Stimulated activated CD4-positive, alpha-beta T cell treated with anti-CD3 and anti-CD28 coated beads, Interleukin-1b, Interleukin-23, amount 100 ng/mL, for 1 hour (primary cell): ENCODE measurements at places on chromosomes 4 and X.

DNA sequence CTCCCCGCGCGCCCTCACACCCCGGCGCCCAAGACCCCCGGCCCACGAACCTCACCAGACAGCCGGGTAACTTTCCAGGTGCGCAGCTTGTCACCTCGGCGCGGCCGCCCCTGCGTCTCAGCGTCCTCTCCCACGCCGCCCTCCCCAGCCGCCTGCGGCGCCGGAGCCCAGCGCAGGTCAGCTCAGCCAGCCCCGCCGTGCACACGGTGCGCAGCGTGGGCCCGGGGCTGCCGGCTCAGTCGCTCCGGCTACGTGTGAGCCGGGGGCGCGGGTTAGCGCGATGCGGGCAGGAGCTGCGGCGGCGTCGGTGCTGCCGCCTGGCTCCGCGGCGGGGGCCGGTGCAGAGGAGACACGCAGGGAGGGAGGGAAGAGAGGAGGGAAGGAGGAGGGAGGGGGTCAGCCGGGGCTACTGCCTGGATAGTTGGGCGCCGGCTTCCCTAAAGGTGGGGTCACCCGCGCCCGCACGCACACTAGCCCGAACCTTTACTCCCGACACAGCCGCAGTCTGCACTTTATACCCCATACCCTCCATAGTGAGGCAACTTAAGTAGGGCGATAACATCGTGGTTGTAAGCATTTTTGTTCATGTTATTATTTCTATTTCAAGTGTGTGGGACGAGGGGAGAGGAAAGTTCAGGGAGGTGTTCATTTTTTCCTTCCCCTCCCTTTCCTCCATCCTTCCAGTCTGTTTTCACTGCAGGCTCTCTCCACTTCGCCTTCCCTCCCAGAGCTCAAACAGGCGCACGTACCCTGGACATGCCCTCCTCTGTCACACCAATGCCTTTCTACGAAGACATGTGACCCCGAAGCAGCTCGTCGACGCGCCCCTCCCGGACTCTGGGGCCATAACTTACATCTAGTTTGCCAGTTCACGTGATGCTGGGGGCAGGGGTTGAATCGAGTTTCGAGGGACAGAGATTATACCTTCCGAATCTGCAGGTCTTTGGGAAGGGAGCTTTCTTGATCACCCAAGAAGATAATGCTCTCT, at the start of gene PRKG2:
Gene PRKG2, minus strand, starts transcription at position 342 of the 988 bp plus-strand sequence. CDS start 10,175 bp downstream, outside the sequence.
- DNase-seq = no peak

DNA sequence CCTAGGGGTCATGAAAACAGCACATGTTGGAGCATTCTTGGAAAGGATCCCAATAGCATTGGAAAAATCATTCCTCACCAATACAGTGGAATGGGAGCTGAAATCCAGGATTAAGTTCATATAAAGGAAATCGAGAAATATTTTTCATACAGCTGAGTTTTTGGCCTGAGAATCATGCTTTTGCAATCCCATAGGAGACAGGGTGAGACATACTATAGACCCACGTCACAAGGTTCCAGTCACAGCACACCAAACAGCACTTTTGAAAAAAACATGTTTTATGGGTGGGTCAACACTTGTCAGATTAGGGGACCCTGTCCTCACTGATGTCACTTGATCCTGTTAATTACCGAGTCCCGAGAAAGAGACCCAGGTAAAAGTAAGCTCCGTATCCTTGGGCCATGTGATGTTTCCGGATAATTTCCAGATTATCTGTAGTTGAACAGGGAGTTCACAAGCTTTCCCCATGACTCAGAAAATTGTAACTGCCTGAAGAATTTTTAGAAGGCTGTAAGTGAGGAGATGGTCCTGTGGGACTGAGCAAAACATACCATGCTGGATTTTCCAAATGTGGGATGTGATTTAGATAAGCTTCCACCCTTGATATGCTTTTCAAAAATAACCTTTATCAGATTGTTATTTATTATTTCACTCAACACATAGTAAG, 80.9 kb upstream of the TLR3 start:
- DNase-seq = no peak

DNA sequence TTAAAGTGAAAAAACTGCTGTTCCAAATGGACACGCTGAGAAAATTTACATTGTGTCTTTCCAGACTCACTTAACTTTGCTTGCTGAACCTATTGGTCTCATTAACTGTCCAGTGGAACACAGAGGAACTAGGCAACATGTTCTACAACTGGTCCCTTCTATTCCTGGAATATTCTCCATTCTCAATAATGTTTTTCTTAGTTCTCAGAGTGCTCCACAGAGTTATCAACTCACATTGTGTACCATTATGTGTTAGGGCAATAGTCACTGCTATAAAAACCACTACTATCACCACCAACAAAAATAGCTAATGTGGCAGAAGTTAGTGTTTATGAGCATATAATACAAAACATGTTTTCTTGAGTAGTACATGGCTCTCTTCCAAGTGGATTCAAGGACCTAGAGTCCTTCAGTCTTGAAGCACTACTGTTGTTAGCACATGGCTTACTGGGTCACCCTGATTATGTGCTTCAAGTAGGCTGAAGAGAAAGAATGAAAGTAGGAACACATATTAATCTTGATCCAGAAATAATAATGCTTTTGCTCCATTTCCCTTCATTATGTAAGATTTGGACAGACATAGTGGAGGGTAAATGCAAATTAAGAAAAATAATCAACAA, 865.3 kb upstream of the HS3ST1 start:
- DNase-seq = no peak

GRCh38 chrX:114611018-114611619, 27.2 kb downstream of the HTR2C start:
- DNase-seq = no peak

DNA sequence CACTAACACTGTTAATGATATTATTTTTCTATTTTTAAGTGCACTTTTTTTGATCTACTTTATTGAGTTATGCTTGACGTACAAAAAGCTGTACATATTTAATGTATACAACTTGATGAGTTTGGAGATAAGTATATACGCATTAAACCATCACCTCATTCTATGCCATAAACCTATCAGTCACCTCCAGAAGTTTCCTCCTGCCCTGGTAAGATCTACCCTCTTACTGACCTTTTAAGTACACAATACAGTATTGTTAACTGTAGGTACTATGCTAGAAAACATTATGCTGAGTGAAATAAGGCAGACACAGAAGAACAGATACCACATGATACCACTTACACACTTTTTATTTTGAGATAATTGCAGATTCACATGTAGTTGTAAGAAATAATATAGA, 36.9 kb downstream of the INTS6L start:
- no peak for DNase-seq
